ENCODE measurements at places on chromosomes 11 and 22.

GRCh38 chr22:30191040-30191701, 55.4 kb downstream of the LIF start:
- no peak for DNase-seq

GRCh38 chr22:30396871-30397655, at the start of gene SEC14L2:
Gene SEC14L2, plus strand, starts transcription at chr22:30397018. Its CDS starts 99 bp downstream, at chr22:30397117.
- peak; percentile 70 for DNase-seq

DNA sequence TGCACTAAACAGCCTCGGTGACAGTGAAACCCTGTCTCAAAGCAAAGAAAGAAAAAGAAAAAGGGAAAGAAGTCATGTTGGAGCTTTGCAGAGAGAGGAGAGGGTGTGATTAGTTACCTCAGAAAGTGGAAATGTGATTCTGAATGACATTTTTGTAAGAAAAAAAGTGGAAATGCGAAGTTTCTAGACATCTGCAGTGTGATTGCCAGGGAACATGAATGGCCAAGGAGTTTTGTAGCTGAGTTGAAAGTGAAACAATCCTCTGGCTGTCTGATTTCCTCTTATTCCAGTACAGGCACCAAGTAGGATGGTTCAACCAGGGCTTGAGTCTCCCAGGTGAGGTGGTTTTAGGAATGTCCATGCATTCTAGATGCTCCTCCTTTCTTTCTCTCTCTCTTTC, 17.8 kb upstream of the SYVN1 start:
- no peak for DNase-seq

GRCh38 chr11:1882265-1883238, 9.1 kb downstream of the PRR33 start:
- DNase-seq = no peak

- DNase-seq = no peak
These were observed 332.4 kb upstream of the ARHGAP42 start for GRCh38 chr11:100354736-100355135.

GRCh38 chr11:23732026-23732425, 764.8 kb upstream of the LUZP2 start:
- DNase-seq = no peak

GRCh38 chr22:19808873-19809478, 45.7 kb downstream of the GNB1L start:
- no peak for DNase-seq

GRCh38 chr11:133753150-133753549, 92.2 kb downstream of the SPATA19 start:
- DNase-seq = peak; percentile 74

- DNase-seq = no peak
These were observed 88.2 kb downstream of the SWAP70 start for GRCh38 chr11:9752091-9752490.

GRCh38 chr11:20991471-20991870, 322.1 kb downstream of the NELL1 start:
- no peak for DNase-seq

GRCh38 chr11:68843703-68844312, 2.1 kb upstream of the CPT1A start:
- peak; percentile 50 for DNase-seq

- DNase-seq = no peak
These were observed 9.4 kb downstream of the ADAMTS15 start for GRCh38 chr11:130457623-130458409.

- no peak for DNase-seq
These were observed 997.8 kb upstream of the CHORDC1 start for GRCh38 chr11:91220476-91221202.

- DNase-seq = no peak
These were observed 27.8 kb downstream of the SDHD start for GRCh38 chr11:112114460-112114859.

DNA sequence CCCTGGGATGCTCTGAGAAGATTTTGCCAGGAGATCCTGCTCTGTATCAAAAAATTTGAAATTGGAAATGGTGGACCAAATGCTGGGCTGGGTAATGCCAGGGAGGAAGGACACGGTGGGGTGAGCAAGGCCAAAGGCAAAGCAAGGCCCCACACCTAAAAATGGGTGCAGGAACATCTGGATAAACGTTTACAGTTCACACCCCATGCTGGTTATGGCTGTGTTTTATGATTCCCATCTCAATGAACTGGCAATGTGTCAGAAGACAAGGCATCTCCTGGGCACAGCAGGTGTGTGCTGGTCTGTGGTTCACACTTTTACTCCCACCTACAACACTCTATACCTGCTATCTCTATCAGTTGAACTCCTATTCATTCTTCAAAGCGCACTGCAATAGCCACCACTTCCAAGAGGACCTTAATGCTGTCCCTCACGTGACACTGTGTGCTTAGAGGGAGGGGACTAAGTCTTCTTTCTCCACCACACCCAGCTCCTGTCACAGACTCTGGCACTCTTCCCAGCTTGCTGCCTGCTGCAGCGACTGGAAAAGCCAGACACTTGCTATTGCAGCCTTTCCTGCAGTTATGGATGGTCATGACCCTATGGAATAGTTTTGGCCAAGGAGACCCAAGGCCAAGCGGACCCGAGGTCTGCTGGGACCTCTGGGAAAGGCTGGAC, 277.5 kb downstream of the CTTN start:
- DNase-seq = peak; percentile 35

DNA sequence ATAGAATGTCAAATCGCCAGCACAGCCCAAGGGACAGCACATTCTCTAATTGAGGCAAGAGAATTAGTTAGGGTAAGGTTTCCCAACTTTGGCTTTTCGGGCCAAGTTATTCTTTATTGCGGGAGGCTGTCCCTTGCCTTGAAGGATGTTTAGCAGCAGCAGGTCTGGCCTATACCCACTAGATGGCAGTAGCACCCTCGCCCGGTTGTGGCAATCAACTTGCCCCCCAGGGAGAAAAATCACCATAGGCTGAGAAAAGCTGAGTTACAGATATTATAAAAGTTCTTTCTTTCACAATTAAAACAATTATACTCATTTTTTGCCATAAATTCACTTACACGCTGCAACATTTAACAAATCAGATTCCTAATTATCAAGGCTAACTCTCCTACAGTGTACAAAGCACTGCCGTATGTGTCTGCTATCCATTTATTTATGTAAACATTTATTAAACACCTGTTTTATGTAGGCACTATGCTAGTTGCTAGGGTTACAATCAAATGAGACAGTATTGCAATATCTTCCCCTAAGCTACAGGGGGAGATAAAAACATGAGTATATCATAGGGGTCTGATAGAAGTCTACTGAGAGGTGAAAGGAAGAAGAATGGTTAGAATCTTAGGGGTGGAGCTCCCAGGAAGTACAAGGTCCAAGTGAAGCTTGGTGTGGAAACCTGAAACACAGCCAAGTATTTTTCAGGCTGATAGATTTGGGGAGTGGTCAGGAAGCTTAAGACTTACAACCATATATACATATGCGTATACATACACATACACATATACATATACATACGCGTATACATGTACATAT, 452.3 kb downstream of the RAB38 start:
- DNase-seq = peak; percentile 13

- no peak for DNase-seq
These were observed 27.6 kb downstream of the SLC35F2 start for GRCh38 chr11:107830915-107831540.

GRCh38 chr22:20093418-20094196, 13.6 kb downstream of the DGCR8 start:
- DNase-seq = no peak

- no peak for DNase-seq
These were observed 220.9 kb downstream of the PGR start for GRCh38 chr11:100908746-100909145.

DNA sequence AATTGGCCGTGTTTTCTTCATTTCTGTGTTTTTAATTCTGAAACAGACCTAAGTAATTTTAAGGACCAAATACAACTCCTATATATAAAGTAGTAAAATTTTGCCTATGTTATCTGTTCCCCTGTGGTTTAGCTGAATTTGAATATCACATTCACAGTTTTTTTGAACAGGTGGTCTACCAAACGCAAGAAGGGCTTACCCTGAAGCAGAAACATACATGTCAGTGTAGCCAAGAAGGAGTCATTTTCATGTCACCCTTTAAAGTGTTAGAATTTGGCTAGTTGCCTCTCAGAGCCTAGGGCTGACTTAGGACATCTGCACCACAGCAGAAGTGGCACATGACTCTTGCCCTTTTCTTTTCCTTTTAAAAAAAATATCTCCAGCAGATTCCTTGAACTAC, 34.3 kb downstream of the MYBPC3 start:
- no peak for DNase-seq

DNA sequence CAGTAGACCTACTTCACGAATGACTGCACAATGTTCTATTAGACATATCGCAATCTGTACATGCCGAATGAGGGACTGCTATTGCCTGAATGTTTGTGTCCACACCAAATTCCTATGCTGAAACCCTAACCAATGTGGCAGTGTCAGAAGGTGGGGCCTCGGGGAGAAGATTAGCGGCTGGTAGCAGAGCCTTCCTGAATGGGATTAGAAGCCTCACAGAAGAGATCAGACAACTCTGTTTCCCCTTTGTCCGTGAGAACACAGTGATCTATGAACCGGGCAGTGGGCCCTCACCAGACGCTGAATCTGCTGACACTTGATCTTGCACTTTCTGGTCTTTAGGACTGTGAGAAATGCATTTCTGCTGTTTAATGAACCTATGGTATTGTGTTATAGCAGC, 33.1 kb downstream of the LRFN4 start:
- no peak for DNase-seq

- DNase-seq = no peak
These were observed 79.6 kb downstream of the EMSY start for GRCh38 chr11:76524461-76524860.

DNA sequence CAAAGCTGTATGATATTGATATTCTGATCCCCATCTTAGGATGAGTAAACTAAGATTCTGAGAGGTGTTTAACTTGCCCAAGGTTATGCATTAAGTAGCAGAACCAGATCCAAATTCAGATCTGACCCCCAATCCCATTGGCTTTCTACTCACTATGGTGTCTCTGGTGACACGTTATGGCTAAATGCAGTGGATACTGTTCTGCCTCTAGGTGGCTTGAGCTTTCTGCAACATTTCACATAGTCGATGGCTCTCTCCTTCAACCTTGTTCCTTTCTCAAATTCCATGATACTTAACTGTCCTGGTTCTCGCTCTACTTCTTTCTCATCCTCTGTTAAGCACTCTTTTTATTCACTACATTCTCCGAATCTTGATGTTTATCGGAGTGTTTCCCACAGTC, 9.4 kb downstream of the C11orf97 start:
- no peak for DNase-seq

GRCh38 chr11:26780376-26781085, 58.7 kb upstream of the SLC5A12 start:
- DNase-seq = no peak

DNA sequence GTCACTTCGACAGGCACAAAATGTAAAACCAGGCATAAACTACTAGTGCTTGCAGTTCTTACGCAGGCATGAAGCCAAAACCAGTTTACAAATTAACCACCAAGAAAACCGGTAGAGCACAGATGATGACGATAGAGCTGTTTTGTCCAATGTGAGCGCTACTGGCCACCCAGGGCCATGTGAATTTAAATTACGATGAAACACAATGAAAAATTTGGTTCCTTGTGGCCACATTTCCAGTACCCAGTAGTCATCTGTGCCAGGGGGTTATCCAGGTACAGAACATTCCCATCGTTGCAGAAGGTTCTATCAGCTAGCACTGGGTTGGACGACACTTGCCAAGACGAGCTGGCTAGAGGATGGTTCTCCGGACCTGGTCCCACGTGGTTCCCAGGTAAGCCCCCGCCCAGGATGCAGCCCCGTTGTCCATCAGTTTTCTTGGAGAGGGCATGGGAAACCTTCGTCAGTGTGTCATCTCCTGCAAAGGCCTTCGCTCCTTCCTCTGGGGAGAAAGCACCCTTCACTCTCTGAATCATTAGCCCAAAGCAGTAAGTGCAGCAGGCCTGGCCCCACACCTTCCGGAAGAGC, 1.1 kb upstream of the CD81 start:
- DNase-seq = no peak

DNA sequence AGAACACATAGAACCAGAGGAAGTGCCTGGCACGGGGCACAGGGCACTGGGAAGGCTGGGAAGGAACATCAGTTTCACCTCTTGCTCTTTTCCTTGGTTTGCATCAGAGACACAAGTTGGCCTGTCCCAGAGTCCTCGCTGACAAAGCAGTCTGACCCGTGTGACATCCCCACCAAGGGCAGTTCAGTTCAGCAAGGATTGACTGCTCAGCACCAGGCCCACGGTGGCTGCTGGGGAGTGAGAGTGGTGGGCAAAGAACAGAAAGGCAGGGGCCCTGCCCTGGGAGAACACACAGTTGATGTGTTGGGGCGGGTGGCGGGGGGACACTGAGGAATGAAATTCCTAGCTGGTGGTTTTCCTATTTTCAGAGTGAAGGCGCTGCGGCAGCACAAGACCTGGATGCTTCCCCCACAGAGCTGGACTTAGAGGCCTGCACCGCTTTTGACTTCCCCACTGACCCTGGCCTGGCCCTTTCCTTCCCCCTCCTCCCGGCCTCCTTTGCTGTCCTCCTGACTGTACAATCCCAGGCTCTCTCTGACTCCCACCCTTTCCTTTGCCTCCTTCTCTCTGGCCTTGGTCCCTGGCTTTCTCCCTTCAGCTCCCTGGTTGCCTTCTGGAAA, 2.2 kb upstream of the TMPRSS13 start:
- no peak for DNase-seq

DNA sequence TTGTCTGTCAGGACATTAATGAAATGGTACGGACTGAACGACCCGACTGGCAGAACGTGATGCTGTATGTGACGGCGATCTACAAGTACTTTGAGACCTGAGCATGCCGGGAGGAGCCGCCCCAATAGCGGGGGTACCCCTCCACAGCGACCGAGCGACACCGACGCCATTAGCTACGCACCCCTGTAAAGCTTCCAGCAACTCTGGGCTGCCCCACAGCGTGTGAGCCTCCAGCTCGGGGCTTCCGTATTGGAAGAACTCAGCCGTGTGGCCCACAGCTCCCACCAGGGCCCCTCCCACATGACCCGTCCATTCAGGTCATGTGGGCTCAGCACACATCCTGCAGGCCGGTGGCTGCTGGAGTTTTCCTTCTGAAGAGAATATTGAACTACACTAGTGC, 12.9 kb upstream of the ADORA2A start:
- no peak for DNase-seq

DNA sequence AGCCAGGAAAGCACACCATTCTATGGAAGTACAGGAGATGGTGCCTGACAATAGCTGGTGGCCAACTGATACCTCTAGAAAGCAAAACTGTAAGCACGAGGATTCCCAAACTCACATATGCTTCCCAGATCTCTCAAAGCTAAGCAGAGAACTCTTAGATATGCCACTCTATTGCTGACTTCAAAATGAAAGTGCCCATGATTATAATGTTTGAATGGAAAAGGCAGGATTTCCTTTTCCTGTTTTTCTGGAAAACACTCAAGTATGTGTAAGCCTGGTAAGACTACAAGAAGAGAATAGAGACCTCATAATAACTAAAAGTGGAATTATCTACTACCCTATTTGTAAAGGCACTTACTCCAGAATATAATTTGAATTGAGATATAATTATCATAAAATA, 2.6 kb upstream of the CARD18 start:
- DNase-seq = no peak

Data from NCI-H2171 treated with DMSO at 0.1 percent for 48 hours (cell line).